ENCODE measurements at places on chromosomes 1 and 21.

GRCh38 chr21:34105947-34106541 lies 32.7 kb downstream of the MRPS6 start:
- no peak for DNase-seq

GRCh38 chr1:160373696-160374095 lies 6.8 kb downstream of the NHLH1 start:
- DNase-seq: no peak

DNA sequence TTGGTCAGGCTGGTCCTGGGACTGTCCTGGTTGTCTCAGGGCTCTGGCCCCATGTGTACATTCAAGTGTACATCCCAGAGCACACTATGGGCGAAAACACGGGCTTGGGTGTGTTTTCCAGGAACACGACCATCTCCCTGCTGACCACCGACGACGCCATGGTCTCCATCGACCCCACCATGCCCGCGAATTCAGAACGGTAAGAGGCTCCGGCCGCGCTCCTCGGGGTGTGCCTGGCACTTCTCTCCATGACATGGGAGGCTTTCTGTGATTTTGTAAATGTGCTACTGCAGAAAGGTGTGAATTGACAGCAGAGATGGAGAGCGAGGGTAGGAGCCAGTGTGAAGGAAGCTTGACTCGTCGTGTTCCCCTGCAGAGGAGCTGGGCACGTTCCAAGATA lies 34.4 kb downstream of the PDE9A start:
- no peak for DNase-seq

- no peak for DNase-seq
These were observed 154.2 kb upstream of the L1TD1 start for GRCh38 chr1:62040450-62040849.

GRCh38 chr1:181438013-181438412 lies 45.3 kb upstream of the CACNA1E start:
- no peak for DNase-seq

DNA sequence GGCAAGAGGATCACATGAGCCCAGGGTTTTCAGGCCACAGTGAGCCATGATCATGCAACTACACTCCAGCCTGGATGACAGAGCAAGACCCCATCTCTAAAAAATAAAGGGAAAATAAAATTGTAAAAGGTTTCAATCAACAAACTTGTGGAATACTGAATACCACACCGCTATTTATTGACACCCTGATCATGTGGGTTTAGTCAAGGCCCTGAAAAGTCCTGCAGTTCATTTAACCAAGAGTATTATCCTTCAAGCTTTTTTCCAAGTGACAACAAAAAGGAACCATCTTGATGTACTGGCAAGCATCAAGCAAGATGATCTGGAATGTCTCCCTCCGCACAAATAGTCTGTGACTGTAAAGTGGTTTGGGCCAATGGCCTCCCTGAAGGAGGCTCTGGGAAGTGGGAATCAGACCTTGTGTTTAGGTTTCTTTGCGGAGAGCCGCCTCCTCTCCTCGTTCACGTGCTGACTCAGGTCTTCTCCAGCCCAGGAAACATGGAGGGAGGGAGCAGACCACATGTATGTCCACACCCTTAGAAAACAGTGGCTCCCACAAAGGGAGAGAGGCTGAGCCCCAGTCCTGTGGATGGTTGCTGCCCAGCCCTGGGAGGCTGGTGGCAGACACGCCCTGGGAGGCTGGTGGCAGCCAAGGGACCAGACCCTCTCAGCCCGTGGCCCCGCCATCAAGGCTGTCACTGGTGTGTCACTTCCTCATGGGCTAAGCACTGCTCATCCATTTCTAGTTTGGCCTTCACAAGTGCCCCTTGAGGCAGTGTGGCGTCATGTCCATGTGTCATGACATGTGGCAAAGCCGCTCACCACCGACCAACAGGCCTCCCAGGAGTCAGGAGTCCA lies 56.7 kb downstream of the RIPK4 start:
- DNase-seq: no peak

- no peak for DNase-seq
These were observed 5.1 kb upstream of the SPATC1L start for GRCh38 chr21:46189213-46189958.

DNA sequence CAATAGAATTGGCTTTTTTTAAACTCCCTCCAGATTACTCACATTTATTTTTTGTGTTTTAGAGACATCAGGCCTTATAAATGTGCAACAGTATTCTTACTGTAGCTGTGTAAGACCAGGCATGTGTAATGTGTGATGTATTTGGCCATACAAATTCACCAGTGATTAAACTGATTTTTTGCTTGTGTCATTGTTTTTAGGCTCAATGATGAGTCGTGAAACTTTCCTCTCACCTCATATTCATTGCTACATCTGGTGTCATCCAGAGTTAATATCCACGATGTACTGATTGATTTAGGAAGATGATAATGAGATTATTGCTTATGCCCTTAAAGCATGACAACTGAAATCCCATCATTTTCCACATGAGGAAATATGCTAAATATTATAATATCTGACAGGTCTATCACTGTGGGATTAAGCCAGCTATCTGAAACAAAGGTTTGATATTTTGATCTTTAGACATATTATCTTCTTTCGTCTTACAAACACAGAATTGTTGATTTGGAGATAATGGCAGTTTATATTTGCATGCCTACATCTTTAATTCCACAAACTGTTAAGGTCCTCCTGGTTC lies 487.9 kb downstream of the PTBP2 start:
- no peak for DNase-seq

GRCh38 chr21:36059823-36060158 lies 535 bp downstream of the SETD4 start:
- DNase-seq: no peak

- no peak for DNase-seq
These were observed 363.0 kb downstream of the SETD4 start for GRCh38 chr21:35697321-35697808.

- DNase-seq: no peak
These were observed 178.9 kb downstream of the HS2ST1 start for GRCh38 chr1:87093286-87093685.

GRCh38 chr1:84939151-84939550 lies 46.1 kb upstream of the LPAR3 start:
- DNase-seq: no peak

DNA sequence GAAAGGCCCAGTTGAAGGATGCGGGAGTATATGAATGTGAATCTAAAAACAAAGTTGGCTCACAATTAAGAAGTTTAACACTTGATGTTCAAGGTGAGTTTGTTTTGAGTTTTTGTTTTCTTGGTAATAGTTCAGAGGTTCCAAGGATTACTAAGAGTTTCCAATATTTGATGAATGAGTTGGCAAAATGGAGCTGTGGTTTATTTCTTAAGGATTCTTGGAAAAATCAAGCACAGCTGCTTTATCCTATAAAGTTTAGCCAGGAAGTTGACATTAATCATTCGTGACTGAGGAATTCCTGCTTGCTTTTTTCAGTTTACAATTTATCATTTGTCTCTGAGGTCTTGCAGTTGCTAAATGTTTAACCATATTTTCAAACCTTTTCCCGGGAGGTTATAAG lies 15.1 kb downstream of the VCAM1 start:
- DNase-seq: no peak

- no peak for DNase-seq
These were observed 28.5 kb downstream of the SERINC2 start for GRCh38 chr1:31441558-31441957.

- no peak for DNase-seq
These were observed 106.0 kb upstream of the TIAM1 start for GRCh38 chr21:31449921-31450535.

DNA sequence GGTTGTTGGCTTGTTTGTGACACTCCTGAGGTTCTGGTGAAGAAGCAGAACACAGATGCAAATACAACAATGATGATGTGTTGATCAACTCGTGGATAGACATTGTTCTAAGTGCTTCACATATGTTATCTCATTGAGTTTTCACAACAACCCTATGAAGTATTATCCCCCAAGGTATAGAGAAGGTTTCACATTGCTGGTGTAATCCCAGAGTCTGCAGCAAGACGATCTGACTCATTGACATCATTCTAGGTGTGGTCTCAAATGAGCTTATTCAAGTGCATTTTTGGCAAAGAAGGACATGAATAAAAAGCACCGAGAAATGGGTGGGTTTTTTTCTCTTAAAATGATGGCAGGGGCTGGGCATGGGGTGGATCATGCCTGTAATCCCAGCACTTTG lies 64.1 kb upstream of the SCAF4 start:
- DNase-seq: no peak

DNA sequence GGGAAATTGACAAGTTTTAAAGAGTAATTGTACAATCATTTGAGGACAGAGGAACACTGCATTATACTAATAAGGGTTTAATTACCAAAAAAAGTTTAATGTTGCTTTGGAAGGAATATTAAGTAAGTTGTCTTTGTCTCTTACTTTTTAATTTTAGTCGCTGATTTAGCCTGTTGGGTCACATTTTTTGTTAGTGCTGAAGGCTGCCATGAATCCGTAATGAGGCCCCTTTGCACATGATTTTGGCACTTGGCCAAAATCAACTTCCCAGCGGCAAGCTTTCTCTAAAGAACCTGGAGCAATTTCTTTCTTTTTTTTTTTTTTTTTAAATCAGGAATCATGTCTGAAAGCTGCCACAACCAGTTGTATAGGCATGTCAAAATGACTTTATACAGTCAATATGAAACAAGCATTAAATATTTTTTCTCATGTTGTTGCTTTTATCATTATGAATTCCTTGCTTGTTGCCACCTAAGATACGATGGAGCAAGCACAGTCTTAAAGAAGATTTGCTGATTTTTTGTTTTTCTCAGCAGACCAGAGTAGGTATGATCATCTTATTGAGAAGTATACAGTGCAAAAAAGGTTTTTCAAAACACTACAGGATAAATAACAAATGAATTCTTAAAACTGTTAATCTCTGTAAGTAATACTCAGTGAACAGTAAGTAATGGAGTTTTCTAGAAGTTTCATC lies 690.4 kb downstream of the USP25 start:
- DNase-seq: no peak

DNA sequence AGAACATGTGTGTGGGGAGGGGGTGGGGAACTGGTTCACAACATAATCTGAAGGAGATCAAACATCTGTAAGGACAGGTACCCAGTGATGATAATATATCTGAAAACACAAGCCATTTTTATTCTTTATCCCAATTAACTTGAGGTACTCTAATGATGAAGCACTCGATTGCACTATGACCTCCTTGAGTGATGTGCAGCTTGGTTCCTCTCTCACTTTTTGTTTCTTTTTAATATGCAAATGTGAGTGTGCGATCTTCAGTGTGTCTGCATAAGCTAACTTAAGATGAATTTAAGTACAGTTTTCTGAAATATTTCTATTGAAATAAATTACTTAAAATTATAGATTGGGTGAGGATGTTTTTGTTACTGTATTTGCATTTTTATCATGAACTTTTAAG lies 50.6 kb upstream of the ANGPTL1 start:
- DNase-seq: no peak

GRCh38 chr1:117664314-117664713 lies 58.5 kb downstream of the TENT5C start:
- DNase-seq: no peak

- DNase-seq: no peak
These were observed 544.0 kb downstream of the LMO4 start for GRCh38 chr1:87872692-87873091.

DNA sequence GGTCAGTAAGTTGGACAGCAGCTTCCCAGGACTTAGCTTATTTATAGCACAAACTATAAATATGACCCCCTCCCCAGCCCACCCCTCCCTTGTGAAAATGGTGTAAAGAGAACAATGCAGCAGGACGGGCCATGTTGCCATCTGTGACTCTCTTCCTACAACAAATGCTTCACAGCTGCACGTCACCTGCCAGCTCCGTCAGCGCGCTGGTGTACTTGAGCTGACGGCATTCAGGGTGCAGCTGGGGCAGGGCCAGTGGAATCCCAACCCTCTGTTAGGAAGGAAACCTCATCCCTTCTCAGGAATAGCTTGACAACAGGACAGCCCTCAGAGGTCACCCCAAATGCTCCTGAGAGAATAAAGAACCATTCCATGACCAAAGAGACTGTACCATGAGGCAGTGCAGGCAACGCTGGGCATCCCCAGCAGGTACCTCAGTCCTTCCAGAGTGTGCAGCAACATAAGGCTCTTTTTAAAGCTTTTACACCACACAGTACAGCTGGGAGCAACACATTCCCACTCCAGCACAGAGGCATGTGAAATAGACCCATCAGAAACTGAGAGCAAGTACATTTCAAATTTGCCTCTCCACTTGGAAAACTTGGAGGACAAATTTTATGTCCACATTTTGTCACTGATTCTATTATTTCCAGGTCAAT lies 85.0 kb downstream of the ATP1A1 start:
- no peak for DNase-seq

DNA sequence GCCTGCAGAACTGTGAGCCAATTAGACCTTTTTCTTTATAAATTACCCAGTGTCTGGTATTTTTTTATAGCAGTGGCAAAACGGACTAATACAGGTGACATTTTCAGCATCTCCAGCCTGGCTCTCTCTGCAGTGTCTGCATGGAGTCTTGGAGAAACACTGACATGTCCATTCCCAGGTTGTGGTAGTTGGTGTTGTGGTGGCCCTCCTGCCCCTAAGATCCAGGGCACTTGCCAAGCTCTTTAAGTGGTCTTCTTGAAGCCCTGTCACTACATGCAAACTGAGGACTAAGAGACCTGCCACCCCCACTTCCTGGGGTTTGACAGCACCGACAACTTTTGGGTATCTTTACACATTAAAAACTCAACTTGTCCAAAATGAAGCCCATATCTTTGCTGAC lies 419.4 kb downstream of the NPHP4 start:
- DNase-seq: no peak

GRCh38 chr1:36506276-36506920 lies 23.7 kb upstream of the CSF3R start:
- no peak for DNase-seq

- no peak for DNase-seq
These were observed 37.9 kb upstream of the USP24 start for GRCh38 chr1:55252942-55253589.

DNA sequence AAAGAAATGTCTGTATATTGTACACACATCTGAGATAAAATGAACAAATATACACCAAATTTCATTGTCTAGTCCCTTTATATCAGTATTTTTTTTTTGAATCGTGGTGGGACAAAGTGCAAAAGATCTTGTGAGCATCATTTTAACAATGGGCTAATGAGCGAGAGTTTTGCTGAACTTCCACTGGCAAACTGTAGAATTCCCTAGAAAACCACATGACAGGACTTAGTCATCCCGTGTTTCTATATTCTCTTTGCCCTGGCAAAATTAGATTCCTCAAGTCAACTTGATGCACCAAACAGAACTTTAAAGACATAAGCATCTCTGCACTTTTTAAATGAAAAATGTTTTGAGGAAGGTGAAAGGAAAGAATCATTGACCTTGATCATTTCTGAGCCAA lies 488.2 kb upstream of the PTBP2 start:
- no peak for DNase-seq

DNA sequence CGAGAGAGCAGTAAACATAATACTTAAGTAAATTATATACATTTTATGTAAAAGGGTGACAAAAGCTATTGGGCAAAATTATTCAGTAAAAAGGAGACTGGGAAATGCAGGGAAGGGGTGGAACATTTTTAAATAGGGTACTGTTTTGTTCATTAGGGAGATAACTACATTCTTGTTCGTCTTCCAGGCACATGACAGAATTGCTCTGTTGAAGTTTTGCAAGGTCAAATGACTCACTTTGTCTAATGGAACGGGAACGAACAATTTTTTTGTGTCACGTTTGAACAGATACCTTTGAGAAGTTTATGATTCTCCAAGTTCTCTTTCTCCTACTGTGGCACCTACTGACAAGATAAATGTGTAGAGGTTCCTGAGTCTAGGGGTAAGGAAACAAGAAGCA lies 382.3 kb upstream of the ZRANB2 start:
- DNase-seq: no peak

Data from SK-N-MC (cell line).